Stimulated activated CD4-positive, alpha-beta T cell treated with anti-CD3 and anti-CD28 coated beads, Interleukin-4, amount 100 ng/mL, for 4 hours (primary cell): ENCODE measurements at places on chromosomes 2 and 18.

DNA sequence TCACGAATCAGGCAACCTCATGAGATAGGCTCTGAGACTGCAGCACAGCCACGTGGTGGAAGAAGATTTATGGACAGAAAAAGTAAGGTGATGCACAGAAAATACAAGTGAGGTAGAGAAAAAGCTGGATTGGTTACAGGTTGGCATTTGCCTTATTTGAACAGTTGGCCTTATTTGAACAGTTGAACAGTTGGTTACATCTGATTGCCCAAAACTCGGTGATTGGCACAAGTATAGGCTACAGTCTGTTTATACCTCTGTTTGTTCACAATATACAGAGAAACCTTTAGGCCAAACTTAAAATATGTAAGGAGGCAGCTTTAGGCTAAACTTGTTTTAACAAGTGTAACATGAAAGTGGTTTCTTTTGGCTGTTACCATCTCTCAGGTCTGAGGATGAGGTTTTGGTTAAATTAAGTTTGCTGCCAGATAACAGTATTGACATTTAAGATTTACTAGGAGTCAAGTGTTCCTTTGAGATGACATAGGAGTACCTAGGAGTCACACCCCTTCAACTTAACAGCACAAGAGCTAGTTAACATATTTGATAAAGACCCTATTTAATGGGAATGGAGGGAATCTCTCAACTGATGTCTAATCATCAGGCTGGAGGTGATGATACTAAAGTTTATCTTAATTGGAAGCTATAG is 16.5 kb upstream of the GPR155 start:
- no peak for DNase-seq

DNA sequence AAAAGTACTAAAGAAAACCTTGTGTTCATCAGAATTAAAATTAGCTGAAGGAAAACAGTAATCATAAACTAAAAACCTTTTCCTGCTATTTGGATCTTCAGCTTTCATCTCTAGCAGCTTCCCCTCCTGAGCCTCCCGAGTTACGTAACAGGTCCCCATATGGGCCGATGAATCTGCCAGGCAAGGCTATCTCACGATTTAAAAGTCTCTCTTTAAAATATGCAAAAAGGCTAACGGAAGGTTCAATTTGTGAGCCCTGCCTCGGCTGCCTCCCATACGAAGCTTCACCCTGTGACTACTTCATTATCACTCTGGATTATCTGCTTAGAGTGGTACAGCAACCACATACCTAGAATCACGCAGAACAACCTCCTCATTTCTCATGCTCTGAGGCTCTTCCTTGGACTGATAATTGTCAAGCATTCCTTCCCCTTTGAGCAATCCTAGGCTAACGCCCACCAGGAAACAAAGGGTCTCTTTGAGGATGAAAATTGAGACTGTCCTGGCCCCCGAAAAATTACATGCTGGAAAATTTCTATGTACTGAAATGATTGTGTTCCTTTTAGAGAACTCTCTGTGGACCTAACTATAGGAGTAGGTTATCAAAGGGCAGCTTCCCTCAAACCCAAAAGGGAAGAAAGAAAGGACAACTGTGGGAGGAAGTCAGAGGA is 147.4 kb downstream of the ZEB2 start:
- DNase-seq, result no peak

GRCh38 chr2:16290311-16291020 is 350.1 kb downstream of the MYCN start:
- DNase-seq, result no peak

GRCh38 chr2:67808112-67808511 is 254.7 kb downstream of the C1D start:
- no peak for DNase-seq

DNA sequence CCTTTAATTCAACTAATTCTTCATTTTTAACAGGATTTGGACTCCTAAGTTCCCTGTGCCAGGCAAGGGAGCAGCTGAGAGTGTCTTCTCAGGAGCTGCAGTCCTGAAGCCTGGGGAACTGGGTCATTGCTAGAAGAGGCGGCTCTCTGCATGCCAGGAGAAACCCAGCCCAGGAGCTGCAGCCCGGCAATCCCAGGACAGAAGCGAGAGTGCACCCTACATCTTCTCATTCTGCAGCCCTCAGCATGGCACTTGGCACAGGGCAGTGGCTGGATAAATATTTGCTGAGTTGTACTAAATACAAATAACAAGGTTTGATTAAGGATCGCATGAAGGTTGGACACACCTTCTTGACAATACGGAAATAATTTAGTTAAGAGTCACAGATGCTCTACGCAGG is 244.9 kb upstream of the PXDN start:
- DNase-seq, result no peak

GRCh38 chr2:71605781-71606241 is 152.4 kb downstream of the DYSF start:
- no peak for DNase-seq

DNA sequence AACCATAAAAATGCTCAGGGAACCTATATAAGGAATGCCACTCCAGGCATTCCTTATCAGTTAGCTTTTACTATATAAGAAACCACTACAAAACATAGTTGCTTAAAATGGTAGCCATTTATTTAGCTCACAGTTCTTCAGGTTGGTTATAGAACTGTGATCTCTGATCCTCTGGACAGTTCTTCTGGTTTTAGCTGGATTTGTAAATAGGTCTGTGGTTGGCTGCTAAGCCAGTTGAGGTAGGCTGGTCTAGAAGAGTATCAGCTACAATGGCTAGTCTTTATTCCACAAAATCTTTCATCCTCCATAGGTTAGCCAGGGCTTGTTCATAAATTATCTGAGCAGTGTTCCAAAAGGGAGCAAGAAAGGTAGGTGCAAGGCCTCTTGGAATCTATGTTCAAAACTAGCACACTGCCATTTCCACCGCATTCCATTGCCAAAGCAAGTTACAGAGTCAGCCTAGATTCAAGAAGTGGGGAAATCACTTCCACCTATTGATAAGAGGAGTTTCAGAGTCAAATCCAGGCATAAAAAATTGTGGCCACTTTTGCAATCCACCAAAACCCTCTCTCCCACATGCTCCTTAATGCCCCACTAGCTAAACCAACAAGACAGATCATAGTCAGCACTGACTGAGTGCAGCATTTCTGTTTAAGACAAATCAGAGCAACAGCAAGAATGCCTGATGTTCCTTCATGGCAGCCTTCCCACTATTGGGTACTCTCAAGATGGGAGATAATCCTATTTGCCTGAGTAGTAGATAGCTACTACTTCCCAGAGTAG is 146.4 kb downstream of the IRS1 start:
- no peak for DNase-seq

- DNase-seq, result no peak
Observed at GRCh38 chr2:43157506-43158246, 68.7 kb downstream of the ZFP36L2 start.

DNA sequence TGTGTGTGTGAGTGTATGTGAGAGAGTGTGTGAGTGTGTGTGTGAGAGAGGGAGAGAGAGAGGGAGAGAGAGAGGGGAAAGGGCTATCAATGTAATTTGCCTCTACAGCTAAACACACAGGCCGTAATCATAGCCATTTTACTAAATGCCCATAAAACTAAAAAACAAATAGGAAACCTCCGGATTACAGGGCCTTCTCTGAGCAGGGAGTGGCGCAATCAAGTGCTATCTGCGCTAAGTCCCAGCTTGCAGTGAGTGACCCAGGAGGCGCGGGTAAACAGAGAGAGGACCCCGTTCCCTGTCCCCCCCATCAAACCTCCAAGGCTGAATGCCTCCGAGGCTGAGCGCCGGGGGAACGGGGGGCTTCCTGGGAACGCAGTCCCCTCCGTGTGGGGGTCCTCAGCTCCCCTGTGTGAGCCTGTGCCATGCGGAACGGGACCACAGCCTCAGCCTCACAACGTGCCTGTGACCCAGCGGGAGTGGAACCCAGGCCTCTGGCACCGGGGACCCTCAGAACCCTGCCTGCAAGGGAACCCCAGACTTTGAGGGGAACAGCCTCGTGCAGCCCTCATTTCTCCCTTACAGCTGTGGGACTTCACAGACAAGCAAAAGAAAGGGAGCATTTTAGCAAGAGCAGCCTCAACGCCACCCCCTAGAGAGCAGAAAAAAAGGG is 54.7 kb upstream of the ID2 start:
- DNase-seq, result no peak

DNA sequence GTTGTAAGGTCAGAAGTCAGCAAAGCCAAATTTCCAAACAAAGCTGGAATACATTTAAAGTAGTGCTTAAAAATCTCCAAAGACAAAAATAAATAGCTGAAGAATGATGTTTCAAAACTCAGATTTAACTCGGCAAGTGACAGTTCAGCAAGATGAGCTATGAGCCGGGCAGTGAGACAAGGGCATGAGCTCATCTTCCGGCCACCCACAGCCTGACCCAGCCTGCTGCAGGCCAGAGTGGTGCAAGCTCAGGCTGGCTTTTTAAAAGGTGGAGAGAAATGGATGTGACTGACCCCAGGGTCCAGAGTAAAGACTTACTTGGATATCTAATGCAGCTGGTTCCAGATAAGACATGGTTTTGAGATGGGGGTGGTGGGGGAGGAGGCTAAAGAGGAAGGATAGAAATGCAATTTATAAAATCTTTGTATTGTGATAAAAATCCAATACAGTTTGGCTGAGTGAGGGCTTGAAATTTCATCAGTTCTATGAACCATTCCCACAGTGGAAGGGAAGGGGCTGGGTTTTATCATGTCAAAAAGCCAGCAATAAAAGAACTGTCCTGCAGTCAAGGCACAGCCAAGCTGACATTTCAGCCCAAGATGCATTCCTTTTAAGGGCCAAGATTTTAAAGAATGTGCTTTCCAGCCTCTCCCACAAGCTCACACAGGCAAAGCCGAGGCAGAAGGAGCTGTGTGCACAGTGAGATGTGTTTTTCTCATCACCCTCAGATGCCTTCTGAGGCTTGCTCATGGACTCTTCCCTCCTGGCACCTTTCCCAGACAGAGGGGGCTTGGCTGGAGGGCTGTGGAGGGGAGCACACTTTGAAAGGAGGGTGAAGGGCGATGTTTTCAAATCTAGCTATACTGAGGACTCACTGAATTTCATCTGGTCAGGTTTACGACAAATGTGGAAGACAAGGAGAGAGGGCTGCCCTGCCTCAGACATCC is 97.9 kb upstream of the KLHL29 start:
- DNase-seq, result no peak

DNA sequence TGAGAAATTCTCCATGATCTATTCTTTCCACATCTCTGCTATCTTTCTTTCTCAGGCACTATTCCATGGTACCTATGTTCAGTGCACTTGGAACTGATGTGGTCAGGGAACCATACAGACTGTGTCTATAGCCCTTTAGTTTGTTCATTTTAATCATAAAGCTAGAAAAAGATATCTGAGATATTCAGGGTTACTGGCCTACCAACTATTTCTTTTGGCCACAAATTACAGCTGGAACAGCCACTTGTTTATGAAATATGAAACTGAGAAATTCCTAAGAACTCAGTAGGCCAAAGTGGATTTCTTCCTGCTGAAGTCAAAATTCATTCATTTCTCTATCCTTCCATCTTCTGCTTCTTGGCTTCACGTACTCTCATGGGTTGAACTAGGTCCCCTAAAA is 22.8 kb upstream of the LYPD1 start:
- no peak for DNase-seq

DNA sequence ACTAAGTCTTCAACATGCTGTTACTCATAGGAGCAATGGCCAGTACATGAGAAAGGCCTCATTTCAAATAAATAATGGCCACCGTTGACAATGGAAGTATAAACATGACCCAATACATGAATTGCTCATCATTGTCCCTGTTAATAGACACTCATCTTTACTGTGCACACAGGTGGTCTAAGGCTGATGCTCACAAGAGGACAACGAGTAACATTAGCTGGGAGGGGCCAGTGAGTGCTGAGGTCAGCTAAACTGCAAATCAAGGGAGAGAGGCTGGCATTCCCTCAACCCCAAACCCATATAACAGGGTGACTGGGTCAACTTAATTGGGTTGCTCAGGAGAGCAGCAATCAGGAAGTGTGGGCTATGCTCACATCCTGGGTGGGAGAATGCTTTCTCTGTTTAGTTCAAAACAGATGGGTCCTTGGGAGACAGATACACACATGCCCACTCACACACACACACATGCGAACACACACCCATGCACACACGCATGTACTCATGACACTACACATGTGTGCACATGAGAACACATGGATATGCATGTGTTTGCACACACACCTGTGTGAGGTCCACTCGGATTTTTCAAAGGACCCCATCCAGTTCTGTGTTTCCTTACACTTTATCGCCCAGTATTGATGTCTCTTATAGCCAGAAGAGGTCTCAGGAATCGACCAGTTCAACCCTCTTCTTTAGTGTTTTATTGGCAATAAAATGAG is 172.0 kb downstream of the INHBB start:
- DNase-seq, result no peak

- DNase-seq, result no peak
Observed at GRCh38 chr2:222311978-222312738, 13.4 kb upstream of the PAX3 start.

- no peak for DNase-seq
Observed at GRCh38 chr2:149152469-149152953, 114.0 kb downstream of the LYPD6B start.
